GM23338 (cell line): ENCODE measurements at places on chromosomes 6 and 20.
A peak's percentile ranks its signal among the peaks of the same experiment; 100 is the strongest.

- no peak overlapping the region for H3K27ac ChIP-seq
- no peak overlapping the region for H3K4me3 ChIP-seq
- no peaks in the 10 kb centered on the region for H3K27me3 ChIP-seq
- H3K4me1 ChIP-seq = no peaks in the 10 kb centered on the region
- no peaks in the 10 kb centered on the region for H3K36me3 ChIP-seq
Observed at GRCh38 chr20:47701612-47702011, 83.7 kb downstream of the SULF2 start.

DNA sequence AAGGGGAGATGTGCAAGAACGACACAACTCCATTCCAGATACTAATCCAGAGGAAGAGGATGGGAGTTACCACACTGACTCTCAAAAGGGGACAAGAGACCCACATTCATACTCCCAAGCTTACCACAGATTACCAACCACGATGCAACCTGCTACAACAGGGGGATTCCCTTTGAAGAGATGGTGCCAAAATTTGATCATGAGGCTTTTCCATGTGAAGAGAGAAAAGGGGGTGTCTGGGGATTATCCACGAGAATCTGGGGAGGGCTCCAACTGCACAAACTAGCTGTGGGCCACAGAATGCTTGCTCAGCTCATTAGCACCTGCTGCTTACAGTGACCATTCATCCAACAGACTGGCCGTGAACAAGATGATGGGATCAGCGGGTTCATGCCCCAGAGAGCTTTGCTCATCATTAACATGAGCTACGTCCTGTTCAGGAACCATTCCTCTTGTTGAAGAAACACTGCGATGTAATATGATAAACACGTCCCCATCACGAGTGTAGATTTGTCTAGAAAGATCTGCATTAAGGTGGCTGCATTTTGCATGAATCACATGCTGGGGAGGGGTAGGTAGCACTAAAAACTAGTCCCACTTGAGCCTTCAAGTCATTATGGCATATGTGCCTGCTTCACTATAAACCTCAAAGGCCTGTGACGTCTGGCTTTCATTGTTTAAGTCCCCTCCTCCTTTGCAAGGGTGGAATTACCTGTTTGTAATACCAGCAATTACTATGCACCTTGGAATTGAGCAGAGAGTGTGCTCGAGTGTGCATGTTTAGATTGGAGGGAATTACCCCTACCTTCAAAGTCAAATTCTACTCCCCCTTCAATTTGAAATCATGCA is 4.0 kb downstream of the PLAGL2 start:
- peak overlapping the region; percentile 78 for H3K27ac ChIP-seq
- 0 out of 2 replicates have a peak overlapping the region, but pooled peaks have one; percentile 17 for H3K4me3 ChIP-seq
- peaks cover 44% of the 10 kb centered on the region for H3K4me1 ChIP-seq
- H3K36me3 ChIP-seq = peaks cover 35% of the 10 kb centered on the region

DNA sequence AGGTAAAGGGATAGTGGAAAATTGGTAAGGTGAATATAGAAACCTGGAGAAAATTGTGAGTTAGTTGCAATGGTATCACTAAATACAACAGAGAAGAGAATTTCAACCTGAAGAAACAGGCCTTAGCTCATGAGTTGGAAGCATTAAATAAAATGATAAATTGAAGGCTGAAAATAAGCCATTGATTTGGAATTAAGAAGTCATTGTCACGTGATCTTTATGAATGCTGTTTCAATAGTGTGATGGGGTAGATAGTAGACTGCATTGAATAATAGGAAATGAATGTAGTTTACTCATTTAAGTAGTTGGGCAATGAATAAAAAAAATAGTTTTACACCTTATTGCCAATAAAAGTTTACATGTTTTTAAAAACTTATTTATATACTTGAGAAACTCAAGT is 88.5 kb upstream of the ADGRB3 start:
- no peak overlapping the region for H3K4me3 ChIP-seq
- no peaks in the 10 kb centered on the region for H3K27me3 ChIP-seq
- no peaks in the 10 kb centered on the region for H3K4me1 ChIP-seq

GRCh38 chr20:19750101-19750606 is 7.9 kb upstream of the RIN2 start:
- DNase-seq = no peak
- H3K36me3 ChIP-seq = no peaks in the 10 kb centered on the region
- no peak overlapping the region for H3K4me3 ChIP-seq
- no peak overlapping the region for H3K27ac ChIP-seq

- H3K27ac ChIP-seq = no peak overlapping the region
- no peaks in the 10 kb centered on the region for H3K27me3 ChIP-seq
- H3K4me1 ChIP-seq = 0 out of 2 replicates have a peak, but pooled peaks cover 7% of the 10 kb centered on the region
- H3K36me3 ChIP-seq = no peaks in the 10 kb centered on the region
- no peak overlapping the region for H3K4me3 ChIP-seq
Observed at GRCh38 chr20:44990425-44990824, 24.1 kb downstream of the STK4 start.

GRCh38 chr20:50691573-50692551 is 520 bp upstream of the RIPOR3 start:
- DNase-seq = peak; percentile 67
- peaks cover 38% of the 10 kb centered on the region for H3K4me1 ChIP-seq
- H3K36me3 ChIP-seq = no peaks in the 10 kb centered on the region
- H3K27ac ChIP-seq = peak overlapping the region; percentile 16; the same call in 1 of the 2 replicates
- H3K27me3 ChIP-seq = no peaks in the 10 kb centered on the region

DNA sequence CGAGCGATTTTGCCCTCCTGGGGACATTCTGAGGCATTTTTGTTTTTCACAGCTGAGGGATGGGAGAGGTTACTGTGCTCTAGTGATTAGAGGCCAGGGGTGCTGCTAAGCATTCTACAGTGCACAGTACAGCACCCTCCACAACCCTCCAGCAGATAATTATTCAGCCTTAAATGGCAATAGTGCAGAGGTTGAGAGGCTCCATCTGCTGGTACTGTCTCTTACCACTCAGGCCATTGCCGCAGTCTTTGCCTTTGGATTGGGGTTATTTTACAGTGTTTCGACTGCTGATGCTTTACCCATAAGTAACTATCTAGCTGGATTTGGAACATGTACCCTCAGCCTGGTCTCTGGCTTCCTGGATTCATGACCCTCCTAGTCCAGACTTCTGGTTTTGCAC is 705.3 kb downstream of the KIF16B start:
- no peaks in the 10 kb centered on the region for H3K4me1 ChIP-seq
- DNase-seq = peak; percentile 27
- H3K27ac ChIP-seq = no peak overlapping the region
- no peaks in the 10 kb centered on the region for H3K36me3 ChIP-seq
- no peaks in the 10 kb centered on the region for H3K27me3 ChIP-seq

DNA sequence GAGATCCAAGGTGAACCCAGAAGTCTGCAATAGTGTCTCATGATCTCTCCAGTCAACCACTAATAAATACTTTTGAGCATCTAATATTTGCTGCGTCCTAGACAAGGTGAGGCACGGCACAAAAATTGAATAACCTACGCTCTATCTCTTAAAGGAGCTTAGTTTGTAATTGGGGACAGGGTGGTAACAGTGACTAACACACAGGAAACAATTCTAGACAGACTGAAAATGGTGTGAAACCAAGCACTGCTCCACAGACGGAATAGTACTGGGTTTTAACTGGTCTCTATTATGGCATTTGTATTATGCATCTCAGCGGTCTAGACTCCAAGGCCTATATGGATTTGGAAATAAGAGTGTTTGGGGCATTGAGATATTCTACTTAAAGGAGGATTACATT is 120.1 kb downstream of the CLIC5 start:
- no peaks in the 10 kb centered on the region for H3K27me3 ChIP-seq
- DNase-seq = no peak
- H3K36me3 ChIP-seq = no peaks in the 10 kb centered on the region
- H3K27ac ChIP-seq = no peak overlapping the region
- peaks cover 20% of the 10 kb centered on the region for H3K4me1 ChIP-seq

GRCh38 chr20:35663516-35664465 is 909 bp downstream of the CPNE1 start:
- DNase-seq = peak; percentile 75
- no peaks in the 10 kb centered on the region for H3K27me3 ChIP-seq
- H3K4me3 ChIP-seq = peak overlapping the region; percentile 95
- H3K27ac ChIP-seq = peak overlapping the region; percentile 97
- peaks cover 38% of the 10 kb centered on the region for H3K4me1 ChIP-seq
- no peaks in the 10 kb centered on the region for H3K36me3 ChIP-seq

- no peaks in the 10 kb centered on the region for H3K36me3 ChIP-seq
- H3K27ac ChIP-seq = no peak within 1 kb of the TSS
- H3K4me3 ChIP-seq = peak within 1 kb of the TSS; percentile 84
Observed at GRCh38 chr6:3456898-3457709, at the start of gene SLC22A23. SLC22A23 (minus strand) TSS chr6:3457050; CDS start chr6:3456559, 491 bp downstream.

GRCh38 chr6:136740050-136740974 is 52.0 kb downstream of the MAP3K5 start:
- DNase-seq = no peak
- no peaks in the 10 kb centered on the region for H3K27me3 ChIP-seq
- no peak overlapping the region for H3K27ac ChIP-seq
- no peak overlapping the region for H3K4me3 ChIP-seq

DNA sequence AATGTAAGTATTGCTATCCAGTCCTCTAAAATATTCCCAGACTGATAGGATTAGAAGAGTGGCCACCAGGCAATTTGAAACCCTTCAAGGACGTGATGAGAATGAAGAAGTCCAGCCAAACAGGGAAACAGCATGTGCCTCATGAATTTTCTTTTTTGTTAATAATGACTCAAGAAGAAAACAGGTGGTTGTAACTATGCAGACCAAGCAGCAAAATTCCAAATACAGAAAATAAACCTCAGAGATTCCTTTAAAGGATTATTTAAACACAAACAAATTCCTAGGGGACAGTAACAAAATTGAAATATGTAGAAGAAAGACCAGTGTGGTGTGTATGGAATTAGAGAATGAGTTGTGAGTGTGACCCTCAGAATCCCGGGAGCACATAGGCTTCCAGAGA is 239.2 kb downstream of the KCNQ5 start:
- H3K27me3 ChIP-seq = no peaks in the 10 kb centered on the region
- no peaks in the 10 kb centered on the region for H3K36me3 ChIP-seq
- DNase-seq = no peak
- H3K27ac ChIP-seq = no peak overlapping the region
- peaks cover 5% of the 10 kb centered on the region; the same call in 1 of the 2 replicates for H3K4me1 ChIP-seq

DNA sequence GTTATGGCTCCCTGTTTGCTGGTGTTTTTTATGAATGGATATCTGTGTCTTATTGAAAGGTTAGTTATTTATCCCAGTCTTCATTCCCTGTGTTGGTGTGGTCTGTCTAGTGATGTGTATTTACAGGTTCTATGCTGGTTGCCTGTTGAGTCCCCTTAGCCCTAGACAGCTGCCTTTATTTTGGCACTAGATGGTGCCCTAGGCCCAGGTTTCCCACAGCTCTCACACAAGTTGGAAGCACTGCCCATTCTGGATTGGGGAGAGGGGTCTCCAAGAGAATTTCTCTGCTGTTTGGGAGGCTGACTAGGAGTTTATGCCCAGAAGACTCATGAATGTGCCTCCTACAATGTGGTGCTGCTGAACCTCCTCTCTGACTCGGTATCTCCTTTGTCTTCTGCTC is 12.4 kb downstream of the GRM1 start:
- no peaks in the 10 kb centered on the region for H3K36me3 ChIP-seq
- H3K4me3 ChIP-seq = no peak overlapping the region
- peak; percentile 83 for DNase-seq
- no peaks in the 10 kb centered on the region for H3K27me3 ChIP-seq
- no peaks in the 10 kb centered on the region for H3K4me1 ChIP-seq

GRCh38 chr20:51331481-51331880 is 211.0 kb downstream of the NFATC2 start:
- H3K27ac ChIP-seq = no peak overlapping the region
- H3K4me3 ChIP-seq = no peak overlapping the region
- no peak for DNase-seq
- no peaks in the 10 kb centered on the region for H3K4me1 ChIP-seq

- H3K27me3 ChIP-seq = no peaks in the 10 kb centered on the region
- H3K4me1 ChIP-seq = no peaks in the 10 kb centered on the region
- DNase-seq = no peak
Observed at GRCh38 chr6:49087369-49087768, 375.7 kb downstream of the MMUT start.

DNA sequence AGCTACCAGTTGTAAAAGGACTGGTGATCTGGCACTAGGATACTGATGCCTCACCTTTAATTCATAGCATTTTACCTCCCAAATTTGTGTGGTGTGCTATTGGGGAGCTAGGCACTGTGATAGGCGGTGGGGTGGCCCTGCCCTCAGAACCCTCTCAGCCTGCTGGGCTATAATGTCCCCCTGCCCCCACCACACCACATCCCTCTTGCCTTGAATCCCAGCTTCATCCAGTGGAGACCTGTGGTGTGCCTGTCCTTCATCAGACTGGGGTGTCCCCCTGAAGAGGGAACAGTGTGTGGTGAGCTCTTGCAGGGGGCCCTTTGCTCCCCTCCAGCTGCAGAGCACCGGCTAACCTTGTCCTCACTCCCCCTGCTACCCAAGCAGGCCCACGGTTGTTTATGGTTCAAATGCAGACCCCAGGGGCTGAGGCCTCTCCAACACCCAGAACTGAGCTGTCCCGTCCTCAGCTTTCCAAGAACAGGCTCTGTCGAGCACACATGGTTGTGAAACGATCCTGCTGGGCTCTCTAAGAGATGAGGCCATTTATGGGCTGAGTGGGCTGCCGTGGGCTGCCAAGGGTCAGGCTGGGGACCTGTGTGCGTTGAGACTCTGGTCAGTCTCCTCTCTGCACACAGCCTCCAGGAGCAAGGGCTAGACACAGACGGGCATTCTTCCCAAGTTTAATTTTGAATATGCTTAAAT is 26.9 kb upstream of the VEGFA start:
- no peaks in the 10 kb centered on the region for H3K36me3 ChIP-seq
- no peak overlapping the region for H3K4me3 ChIP-seq
- H3K27ac ChIP-seq = no peak overlapping the region
- no peak for DNase-seq
- no peaks in the 10 kb centered on the region for H3K4me1 ChIP-seq
- no peaks in the 10 kb centered on the region for H3K27me3 ChIP-seq

DNA sequence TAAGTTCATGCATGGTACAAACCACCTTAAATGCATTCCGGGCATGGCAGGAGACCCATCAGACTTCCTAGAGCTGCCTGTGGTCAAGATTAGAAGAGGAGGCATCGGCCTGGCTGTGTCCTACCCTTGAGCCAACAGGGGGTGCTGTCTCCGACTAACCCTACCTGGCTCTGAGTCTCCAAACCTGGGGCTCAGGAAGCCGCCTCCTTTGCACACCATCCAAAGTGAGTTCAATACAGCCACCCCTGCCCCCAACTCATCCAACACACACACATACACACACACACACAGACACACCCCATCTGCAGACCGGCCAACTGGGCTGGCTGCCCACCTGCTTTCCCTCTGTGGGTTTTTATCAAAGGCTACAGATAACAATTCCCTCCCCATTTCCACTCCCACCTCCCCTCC is 77.0 kb downstream of the JPH2 start:
- peak; percentile 75 for DNase-seq
- no peaks in the 10 kb centered on the region for H3K27me3 ChIP-seq
- no peaks in the 10 kb centered on the region for H3K36me3 ChIP-seq
- H3K4me1 ChIP-seq = no peaks in the 10 kb centered on the region
- H3K4me3 ChIP-seq = no peak overlapping the region
- H3K27ac ChIP-seq = no peak overlapping the region

DNA sequence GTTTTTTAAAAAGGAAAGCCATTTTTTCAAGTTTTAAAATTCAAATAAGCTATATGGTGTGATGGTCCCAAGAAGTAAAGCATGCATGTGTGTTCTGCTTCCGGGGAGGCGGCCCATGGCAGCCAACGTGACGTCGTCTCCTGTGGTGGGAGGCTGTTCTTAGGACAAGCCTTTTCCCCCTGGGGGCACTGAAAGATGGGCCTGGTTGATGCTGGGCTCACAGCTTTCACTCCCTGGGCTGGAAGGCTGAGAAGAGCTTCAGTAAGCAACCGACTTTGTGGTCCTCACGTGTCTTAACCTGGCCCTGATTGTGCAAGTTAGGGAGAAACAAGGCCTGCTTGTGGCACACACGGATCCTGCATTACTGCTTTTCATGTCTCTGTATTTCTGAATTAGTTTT is 84.1 kb downstream of the SMOC2 start:
- no peak overlapping the region for H3K27ac ChIP-seq
- DNase-seq = no peak
- no peaks in the 10 kb centered on the region for H3K27me3 ChIP-seq
- no peak overlapping the region for H3K4me3 ChIP-seq
